ENCODE measurements at places on chromosomes 2 and 18. TPM values are rescaled to one million over a fixed set of nuclear protein-coding genes. Genes with fewer than 3 reads are reported as not detected.

The TMEM18 gene
- total RNA-seq: 19.8 TPM

The AFF3 gene
- 105 TPM for total RNA-seq

The SPATA3 gene
- total RNA-seq: not detected

The PRKRA gene
- 64.4 TPM for total RNA-seq

The DCDC2C gene
- 0.62 TPM for total RNA-seq

The GAD1 gene
- 58.2 TPM for total RNA-seq

The POTEJ gene
- not detected for total RNA-seq

The ZNF396 gene
- total RNA-seq: 5.0 TPM
